ENCODE measurements at places on chromosomes 16 and 17. TPM values are rescaled to one million over a fixed set of nuclear protein-coding genes. Genes with fewer than 3 reads are reported as not detected.

KCNH6 gene
- not detected for total RNA-seq

PLA2G10 gene
- not detected for total RNA-seq

TNFRSF13B gene
- not detected for total RNA-seq

ARHGAP23 gene
- total RNA-seq: 0.43 TPM

FBRS gene
- 104 TPM for total RNA-seq

CD300A gene
- 0.46 TPM for total RNA-seq

ST6GALNAC1 gene
- 3.0 TPM for total RNA-seq

PRR35 gene
- total RNA-seq: not detected

ATP6V0A1 gene
- total RNA-seq: 14.9 TPM

MYL11 gene
- 0.97 TPM for total RNA-seq

BMERB1 gene
- total RNA-seq: 20.2 TPM
